ENCODE measurements at places on chromosomes 4 and X. TPM values are rescaled to one million over a fixed set of nuclear protein-coding genes. Genes with fewer than 3 reads are reported as not detected.

ADD1 gene
- total RNA-seq: 184 TPM

DNASE1L1 gene
- total RNA-seq: 55.5 TPM

RAB33A gene
- 0.91 TPM for total RNA-seq

DNA sequence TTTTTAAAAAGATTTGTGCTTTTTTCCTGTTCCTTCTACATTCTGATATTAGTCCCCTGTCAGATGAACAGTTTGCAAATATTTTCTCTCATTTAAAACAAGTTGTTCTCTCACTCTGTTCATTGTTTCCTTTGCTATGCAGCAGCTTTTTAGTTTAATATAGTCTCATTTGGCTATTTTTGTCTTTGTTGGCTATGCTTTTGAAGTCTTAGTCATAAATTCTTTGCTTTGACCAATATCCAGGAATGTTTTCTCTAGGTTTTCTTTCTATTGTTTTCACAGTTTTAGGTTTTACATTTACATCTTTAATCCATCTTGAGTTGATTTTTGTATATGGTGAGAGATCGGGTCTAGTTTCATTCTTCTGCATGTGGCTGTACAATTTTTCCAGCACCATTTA lies 136.8 kb downstream of the TET2 start:
- DNase-seq: no peak

- no peak for DNase-seq
Observed at GRCh38 chr4:136863756-136864155, 668.5 kb downstream of the PCDH18 start.

- DNase-seq: no peak
Observed at GRCh38 chrX:84487365-84488353, 14.6 kb downstream of the HDX start.

Data from upper lobe of left lung (tissue), 6 donors.